ENCODE measurements at places on chromosomes 6 and 20.

- DNase-seq: no peak
These were observed 23.9 kb upstream of the AHI1 start for GRCh38 chr6:135521431-135521830.

GRCh38 chr6:43780941-43781928 is 11.2 kb downstream of the VEGFA start:
- DNase-seq: no peak

DNA sequence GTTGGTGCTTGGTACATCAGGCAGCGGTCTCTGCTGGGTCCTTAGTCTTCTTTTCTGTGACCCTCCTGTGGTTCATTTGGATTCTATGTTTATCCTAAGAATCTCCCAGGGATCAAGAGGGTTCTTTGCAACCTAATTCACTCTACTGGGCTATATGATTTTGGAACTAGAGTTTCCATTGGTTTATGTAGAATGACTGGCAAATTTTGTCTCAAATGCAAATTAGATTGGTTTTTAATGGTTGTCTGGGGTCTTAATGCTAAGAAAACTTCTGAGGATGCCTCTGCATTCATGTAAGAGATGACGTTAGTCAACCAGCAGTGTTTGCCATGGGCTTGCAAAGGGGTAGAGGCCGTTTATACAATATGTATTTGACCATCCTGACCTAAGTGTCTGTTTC is 129.8 kb upstream of the ZFP64 start:
- no peak for DNase-seq

DNA sequence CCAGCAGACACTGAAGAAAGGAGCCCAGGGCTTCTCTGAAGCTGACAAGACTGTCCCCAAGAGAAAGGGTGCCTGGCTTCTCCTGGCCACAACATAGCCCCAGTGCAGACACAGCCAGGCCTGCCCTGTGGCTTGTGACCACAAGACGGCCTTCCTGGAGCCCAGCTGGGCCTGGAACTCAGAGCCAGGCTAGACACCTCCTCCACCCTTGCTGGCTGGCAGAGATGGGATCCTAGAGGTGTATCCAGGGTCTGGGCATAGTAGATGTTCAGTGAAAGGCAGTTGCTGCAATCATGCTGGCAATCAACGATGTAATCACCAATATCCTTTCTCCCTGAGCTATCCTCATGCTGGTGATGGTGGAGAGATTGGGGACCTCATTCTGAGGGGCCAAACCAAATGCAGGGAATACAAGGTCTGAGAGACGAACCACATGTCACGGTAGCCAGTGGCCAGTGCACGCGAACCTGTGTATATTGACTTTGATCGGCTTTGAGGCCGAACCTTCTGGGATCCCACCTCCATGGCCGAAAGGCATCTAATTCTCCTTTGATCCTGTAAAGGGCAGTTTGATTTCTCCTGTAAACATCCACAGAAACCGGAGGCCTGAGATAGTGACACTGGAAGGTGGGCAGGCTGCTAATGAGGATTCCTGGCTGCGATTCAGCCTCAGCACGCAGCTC is 115.2 kb downstream of the PSMB1 start:
- no peak for DNase-seq

- DNase-seq: no peak
These were observed 65.5 kb upstream of the PRL start for GRCh38 chr6:22362361-22362760.

GRCh38 chr20:50868509-50869495 is 62.4 kb downstream of the ADNP start:
- no peak for DNase-seq

- no peak for DNase-seq
These were observed 78.1 kb downstream of the PRSS35 start for GRCh38 chr6:83590416-83590815.

- DNase-seq: peak; percentile 29
These were observed 113.2 kb downstream of the VIP start for GRCh38 chr6:152863618-152864326.

- no peak for DNase-seq
These were observed 4.9 kb upstream of the ASCC3 start for GRCh38 chr6:100886076-100886475.

- DNase-seq: peak; percentile 24
These were observed 9.0 kb downstream of the MOCS3 start for GRCh38 chr20:50967586-50967985.

- no peak for DNase-seq
These were observed 98.2 kb downstream of the BCAS1 start for GRCh38 chr20:53972179-53972578.

DNA sequence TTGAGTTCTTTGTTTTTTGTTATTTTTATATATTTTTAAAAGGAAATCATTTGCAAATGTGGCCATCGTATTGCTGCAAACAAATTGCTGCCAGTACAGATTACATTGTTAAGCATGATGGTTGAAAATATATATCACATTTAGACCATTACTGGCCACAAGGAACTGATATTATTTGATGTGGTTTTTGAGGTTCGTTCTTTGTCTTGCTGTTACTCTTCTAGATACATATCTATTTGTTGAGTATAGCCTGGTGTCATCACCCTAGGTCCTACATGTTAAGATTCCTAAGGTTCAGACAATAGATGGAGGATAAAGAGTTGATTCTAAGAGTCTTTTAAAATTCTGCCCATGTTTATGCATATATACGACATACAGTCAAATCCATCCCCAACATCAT is 306.0 kb downstream of the FARS2 start:
- no peak for DNase-seq

DNA sequence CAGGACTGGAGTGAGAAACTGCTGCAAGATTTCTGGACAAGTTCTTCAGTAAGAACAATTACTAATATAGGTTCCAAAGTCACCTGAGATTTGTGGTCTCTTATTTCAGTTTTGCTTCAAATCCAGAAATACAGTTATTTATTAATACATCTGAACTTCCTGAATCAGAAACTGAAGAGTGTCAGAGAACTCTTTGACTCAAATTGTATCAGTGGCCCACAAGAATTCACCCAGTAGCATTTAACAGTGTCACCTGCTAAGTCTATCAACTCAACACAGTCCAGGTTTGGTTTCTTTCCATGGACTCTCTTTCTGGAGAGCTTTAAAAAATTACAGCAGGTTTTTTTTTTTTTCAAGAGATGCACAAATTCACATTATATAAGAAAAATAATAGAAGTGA is 18.8 kb upstream of the NHSL1 start:
- no peak for DNase-seq

DNA sequence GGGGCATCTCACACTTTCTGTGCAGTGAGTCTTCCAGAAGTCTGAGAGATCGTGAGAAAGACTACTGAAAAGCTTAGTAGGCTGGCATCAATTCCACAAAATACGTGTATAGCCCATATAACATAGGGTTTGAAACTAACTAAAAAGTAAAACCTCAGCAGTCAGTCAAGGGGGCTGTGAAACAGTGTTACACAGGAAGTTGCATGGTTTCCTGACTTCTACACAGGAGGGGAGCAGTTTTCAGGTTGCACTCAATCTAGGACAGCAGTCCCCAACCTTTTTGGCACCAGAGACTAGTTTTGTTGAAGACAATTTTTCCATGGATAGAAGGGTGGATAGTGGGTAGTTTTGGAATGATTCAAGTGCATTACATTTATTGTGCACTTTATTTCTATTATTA is 4.7 kb upstream of the LY86 start:
- no peak for DNase-seq

DNA sequence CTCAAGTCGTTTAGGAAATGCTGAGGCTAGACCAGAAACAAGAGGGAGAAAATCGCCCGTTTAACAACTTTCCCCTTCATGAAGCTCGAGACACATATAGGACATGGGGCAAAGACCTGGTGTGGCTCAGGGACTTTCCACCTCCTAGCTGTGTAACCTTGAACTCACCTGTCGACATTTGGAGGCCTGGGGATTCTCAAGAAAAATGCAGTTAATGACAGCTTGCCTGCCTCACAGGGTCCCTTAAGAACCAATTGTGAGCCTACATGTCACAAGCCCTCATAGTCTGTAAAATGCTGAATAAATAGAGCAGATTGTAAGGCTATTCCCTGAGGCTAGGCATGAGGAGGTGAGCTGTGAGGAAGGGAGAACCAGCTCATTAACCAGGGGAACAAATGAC is 35.1 kb downstream of the MGME1 start:
- DNase-seq: no peak

DNA sequence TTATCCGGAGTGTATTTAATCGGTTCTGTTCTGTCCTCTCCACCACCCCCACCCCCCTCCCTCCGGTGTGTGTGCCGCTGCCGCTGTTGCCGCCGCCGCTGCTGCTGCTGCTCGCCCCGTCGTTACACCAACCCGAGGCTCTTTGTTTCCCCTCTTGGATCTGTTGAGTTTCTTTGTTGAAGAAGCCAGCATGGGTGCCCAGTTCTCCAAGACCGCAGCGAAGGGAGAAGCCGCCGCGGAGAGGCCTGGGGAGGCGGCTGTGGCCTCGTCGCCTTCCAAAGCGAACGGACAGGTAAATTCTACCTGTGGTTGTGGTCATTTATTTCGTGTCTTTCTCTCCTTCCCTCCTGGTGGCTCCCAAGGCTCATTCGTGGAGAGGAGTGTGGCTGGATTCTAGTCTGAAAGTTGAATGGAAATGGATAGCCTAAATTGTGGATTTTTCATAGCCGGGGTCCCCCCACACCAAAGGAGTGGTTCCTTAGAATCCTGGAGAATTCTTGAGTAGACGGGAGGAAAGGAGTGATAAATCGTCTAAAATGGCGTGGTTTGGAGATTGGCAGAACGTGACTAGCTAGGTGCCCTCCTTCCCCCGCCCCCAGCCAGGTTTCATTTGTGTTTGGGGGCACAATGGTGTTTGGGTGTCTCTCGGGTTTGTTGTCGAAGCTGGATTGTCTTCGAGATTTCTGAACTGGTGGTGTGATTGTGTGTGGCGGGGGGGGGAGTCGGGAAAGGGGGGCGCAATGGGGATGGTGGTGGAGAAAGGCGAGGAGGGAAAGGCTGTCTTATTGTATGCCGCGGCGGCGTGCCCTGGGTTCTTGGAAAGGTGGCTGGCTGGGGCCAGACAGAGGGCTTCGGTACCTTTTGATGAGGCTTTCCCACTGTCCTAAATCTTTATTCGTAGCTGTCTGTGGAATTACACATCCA is 673 bp downstream of the MARCKS start:
- peak; percentile 40 for DNase-seq

- no peak for DNase-seq
These were observed 3.7 kb upstream of the ZSCAN23 start for GRCh38 chr6:28446818-28447511.

DNA sequence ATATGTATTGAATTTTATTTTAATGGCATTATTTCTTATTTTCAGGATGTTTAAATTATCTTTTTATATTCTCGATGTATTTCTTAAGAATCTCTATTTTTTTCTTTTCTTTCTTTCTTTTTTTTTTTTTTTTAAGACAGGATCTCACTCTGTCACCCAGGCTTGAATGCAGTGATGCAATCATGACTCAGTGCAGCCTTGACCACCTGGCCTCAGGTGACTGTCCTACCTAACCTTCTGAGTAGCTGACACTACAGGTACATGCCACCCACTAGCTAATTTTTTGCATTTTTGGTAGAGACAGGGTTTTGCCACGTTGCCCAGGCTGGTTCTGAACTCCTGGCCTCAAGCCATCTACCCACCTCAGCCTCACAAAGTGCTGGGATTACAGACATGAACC is 143.8 kb upstream of the LAMA2 start:
- DNase-seq: no peak

DNA sequence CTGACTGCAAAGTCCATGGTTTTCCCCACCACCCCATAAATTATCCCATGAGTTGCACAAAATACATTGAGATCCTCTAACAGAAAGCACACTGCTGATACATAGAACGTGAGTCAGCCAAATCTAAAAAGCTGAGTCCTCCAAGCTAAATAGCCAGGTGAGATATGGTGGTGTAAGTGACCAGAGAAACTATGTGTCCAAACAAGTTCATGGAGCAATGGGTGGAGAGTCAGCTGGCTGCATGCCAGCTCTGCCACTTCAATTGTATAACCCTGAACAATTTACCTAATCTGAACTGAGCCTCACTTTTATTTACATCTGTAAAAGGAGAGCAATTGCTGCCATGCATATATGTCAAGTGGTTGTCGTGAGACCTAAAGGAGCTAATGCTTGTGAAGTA is 9.7 kb downstream of the SNAP25 start:
- DNase-seq: no peak

DNA sequence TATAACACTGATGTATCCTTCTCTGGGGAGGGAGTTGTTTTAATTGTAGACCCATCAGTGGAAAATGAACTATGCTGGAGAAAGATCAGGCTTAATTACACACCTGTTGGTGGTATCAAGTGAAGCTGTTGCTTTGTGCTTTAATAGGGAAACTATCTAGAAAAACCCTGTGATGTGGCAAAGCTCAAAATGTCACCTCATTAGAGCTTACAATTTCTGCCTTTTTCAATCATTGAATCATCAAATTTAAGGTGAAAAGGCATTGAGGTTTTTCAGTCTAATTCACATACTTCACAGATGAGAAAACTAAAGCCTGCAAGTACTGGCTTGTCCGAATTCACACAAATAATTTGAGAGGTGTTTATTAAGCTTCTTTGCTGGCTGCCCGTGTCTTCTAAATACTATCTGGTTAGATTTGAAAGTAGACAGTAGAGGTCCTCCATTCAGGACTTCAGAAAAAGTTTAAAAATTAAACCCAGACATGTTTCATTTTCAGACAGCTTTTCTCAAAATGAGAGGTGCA is 143.3 kb upstream of the MAP3K7 start:
- DNase-seq: no peak

DNA sequence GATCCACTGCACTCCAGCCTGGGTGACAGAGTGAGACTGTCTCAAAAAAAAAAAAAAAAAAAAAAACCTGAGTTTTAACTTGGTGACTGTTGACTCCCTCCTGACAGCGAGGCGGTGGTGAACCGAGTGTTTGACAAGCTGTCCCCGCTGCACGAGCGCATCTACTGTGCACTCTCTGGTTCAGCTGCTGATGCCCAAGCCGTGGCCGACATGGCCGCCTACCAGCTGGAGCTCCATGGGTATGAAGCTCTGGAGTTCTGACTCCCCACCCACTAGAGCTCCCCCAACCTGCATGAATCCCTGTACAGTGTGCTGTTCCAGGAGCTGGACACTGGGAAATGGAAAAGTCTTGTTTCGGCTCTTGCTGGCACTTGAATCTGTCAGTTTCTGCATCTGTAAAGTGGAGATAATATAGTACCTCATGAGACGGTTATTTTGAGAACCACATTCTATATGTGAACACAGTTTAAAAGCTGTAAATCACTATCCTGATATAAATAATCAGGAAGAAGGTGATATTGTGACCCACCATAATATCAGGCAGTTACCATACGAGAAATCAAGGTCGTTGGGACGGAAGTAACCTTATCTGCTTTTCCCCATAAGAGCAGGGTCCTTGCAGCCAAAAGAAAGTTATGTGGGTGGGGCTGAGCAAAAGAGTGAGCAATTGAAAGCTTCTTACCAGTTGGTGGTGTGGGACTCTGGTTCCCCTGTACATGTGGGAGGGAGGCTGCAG is 3.3 kb downstream of the PSMB9 start:
- no peak for DNase-seq

GRCh38 chr6:139398658-139399057 is 24.2 kb upstream of the CITED2 start:
- DNase-seq: no peak
